Stimulated activated CD4-positive, alpha-beta T cell treated with anti-CD3 and anti-CD28 coated beads, Interleukin-12 subunit alpha, Interleukin-12 subunit beta, amount 100 ng/mL, for 4 hours (primary cell): ENCODE measurements at places on chromosomes 5 and 9.
A peak's percentile ranks its signal among the peaks of the same experiment; 100 is the strongest.

DNA sequence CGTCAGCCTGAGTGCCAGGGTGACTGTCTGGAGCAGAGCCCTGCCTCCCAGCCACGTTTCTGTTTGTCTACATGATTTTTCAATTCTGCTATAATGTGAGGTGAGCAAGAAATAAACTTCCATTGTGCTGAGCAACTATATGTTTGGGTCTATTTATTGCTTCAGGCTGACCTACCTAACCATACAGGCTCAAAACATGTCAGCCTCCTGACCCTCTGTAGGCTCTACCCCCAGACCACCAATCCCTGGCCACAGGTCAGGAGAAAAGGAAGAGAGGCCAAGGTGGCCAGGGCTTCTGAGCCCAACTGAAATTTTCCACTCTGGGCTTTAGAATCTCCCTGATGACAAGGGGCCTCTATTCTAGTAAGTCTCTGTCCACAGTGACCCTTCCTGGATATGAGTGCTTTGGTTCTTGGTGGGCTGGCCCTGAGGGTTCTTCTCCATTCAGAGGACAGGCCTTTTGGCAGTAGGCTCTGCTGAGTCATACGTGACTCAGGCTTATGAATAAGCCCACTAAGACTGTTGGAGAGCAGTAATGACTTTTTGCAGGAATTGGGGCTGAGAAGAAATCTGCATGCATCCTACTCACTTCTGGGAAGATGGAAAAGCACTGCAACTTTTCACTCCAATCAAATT lies 117.2 kb upstream of the TBCA start:
- no peak for DNase-seq

DNA sequence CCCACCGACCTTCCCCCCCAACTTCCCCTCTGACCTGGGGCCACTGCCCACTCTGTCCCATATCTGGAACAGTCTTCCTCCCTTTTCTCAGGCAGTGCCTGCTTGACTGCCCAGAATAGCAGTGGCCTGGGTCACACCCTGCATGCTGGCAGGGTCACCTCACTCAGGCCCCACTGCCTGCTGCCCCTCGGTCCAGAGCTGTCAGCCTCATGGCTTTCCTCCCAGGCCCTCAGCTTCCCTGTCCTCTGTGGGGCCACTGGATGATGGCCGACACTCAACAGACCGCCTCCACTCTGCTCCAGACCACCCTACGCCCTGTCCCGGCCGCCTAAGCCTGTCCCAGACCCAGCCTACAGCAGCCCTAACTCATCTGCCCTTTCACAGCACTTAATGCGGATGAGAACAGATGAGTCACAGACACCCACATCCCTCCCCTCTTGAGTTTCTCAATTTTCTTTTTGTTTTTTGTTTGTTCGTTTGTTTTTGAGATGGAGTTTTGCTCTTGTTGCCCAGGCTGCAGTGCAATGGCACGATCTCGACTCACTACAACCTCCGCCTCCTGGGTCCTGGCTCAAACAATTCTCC lies 5.9 kb downstream of the PNPLA7 start:
- no peak for DNase-seq

- no peak for DNase-seq
Measured at GRCh38 chr9:31719262-31719661, 665.2 kb upstream of the ACO1 start.

DNA sequence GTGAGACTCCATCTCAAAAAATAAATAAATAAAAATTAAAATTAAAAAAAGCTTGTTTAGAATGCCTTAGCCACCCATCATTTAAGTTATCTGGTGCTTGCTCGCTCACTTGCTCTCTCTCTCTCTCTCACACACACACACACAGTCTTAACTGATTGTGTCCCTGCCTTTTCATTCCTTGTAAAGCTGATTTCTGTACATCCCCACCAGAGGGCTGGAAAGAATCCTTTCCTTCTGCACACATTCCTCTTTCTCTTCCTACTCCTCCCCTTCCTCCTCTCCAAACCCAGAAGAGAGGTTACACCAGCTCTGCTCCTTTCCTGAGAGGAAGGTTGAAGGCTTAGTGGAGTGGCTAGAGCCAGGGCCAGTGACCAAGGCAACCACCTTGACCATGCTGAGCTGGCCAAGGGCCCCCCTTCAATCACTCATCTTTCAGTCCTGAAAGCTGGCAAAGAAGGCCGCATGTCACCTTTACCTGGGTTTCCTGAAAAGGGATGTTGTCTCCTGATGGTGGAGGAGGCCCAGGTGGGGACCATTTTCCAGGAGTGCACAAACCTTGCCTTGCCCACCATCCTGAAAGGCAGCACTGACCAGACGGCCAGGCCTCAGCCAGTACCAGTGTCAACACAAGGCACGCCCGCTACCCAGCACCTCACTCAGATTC lies 25.6 kb downstream of the STK10 start:
- no peak for DNase-seq

- DNase-seq = no peak
Measured at GRCh38 chr5:59591162-59591561, 302.4 kb downstream of the PDE4D start.

GRCh38 chr9:137076636-137077009 lies 694 bp upstream of the UAP1L1 start:
- DNase-seq = no peak

DNA sequence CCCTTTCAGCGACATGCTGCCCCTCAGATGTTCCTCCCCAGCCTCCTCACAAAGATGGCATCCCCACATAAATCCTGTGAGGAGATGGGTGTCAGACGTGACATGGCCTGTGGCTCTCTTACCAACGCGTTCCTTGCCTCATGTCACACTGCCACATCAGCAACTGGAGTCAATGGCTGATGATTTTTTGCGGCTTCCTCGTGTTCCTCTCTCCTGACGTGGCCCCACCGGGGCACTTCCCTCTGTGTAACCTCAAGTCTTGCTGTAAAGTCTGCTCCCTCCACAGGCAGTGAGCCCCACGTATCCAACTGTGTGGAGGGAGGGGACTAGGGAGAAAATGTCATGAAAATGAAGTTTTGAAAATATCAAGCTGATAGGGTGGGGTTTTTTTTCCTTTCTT lies 53.2 kb upstream of the SHISAL2B start:
- no peak for DNase-seq

GRCh38 chr5:90810211-90810610 lies 251.6 kb downstream of the ADGRV1 start:
- no peak for DNase-seq

DNA sequence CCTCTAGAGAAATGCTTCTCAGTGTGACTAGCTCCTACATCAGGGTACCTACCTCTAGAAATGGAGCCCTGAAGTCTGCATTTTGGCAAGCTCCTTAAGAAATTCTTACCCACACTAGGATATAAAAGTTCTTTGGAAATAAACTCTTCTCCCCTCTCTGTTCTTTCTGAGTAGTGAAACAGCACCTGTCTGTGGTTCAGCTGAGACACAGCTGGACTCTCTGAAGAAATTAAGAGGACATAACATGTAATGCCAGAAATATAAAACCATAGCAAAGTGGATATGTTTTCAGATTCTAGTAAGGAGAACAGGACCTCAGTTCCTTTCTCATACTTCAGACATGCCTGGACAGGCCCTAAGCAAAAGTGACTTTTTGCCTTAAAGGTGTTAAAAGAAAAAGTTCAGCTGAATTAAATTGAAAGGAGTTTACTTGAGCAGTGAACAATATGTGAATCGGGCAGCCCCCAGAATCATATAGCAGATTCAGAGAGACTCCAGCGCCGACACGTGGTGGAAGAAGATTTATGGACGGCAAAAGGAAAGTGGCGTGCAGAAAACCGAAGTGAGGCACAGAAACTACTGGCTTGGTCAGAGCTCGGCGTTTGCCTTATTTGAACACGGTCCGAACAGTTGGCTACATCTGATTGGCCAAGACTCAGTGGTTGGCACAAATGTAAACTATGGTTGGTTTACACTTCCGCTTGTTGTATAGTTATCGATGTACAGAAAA lies 64.5 kb downstream of the PRKACG start:
- DNase-seq = peak; percentile 9

DNA sequence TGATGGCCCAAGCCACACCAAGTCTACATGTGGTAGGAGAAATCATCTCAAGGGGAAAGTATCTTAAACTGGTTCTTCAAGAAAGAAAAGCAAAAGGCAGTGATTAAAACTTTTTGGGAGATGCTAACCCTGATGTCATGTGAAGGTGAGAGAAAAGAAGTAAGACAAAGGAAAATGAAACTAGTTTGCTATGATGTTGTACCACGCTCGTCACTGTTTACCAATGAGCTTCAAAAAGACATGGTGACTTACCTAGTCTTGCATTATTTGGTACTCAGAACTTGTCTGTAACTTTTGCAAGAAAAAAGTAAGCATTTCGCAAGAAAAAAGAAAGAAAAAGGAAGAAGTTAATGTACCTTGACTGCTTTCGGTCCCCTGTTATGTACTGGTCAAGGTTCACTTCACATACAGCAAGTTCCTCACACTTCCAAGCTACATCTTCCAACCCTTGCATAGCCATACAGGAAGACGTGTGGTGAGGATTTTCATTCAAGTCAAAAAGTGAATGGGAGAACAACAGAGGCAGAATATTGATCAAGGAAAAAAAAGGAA lies 739.3 kb downstream of the NR2F1-AS1 start:
- no peak for DNase-seq

GRCh38 chr5:100832252-100833230 lies 70.5 kb downstream of the ST8SIA4 start:
- DNase-seq = no peak

- DNase-seq = no peak
Measured at GRCh38 chr9:125655691-125656410, 51.2 kb downstream of the MAPKAP1 start.

DNA sequence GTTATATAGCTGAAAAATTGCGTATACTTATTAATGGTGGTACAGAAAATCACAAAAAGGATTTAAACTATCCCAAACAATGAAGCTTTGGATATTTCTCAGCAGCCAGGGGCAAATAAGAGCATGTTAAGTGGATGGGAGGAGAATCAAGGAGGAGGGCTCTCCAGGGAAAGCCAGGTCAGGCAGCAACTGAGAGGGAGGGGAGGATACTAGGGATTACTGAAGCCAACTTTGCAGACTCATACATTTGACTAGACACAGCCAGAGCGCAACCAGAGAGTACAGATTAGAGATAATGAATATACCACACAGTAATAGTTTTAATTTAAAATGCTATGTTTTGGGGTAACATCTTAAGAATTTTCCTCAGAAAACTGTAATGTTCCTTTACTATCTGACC lies 360.2 kb downstream of the HCN1 start:
- no peak for DNase-seq

GRCh38 chr5:124234770-124235562 lies 511.5 kb downstream of the ZNF608 start:
- DNase-seq = no peak

DNA sequence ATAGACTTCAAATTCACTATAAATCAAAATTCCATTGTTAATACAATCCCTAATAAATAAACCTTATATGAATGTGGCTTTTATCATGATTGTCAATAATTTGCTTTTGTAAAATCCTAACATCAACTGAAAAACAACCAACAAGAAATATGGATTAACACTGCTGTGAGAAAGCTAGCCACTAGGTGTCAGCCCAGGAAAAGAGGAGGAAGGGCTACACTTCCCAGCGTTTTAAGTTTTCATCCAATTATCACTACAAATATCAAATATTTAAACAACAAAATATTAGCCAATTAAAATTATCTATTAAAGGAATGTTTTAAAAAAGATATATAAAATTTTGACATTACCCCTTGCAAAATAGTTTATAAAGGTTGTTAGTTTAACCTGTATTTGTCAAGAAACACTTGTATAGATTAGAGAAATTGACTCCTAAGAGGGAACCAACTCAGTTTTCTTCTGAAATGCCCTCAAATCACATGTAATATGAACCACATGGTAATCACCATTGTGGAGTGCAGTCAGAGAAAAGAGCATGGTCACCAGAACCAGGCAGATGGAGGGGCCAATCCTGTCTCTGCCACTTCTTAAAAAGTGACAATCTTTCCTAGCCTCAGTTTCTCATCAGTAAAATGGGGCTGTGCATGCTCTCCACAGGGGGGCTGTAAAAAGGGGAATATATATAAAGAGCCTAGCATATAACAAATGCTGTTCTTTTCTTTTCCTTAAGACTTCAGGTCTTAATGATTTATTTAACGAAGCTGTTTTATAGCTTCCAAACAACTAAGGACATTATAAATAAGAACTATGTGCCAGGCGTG lies 188.2 kb downstream of the CRB2 start:
- no peak for DNase-seq

DNA sequence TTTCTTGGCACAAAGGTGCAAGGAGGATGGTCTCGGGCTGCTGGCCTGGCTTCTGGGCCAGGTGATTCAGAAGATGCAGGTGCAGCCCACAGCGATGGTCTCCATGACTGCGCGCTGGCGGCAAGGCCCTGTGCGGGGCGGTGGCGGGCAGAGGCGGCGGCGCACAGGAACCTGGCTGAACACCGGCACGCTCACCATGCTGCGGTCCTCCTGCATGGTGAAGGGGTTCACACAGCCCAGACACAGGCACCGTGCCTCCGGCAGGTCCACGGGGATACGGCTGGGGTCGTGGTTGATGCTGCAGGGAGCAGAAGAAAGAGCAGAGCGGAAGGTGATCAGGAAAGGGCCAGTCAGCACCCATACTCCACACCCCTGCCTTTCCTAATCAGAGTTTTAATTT lies 4.8 kb downstream of the IL17B start:
- DNase-seq = no peak

DNA sequence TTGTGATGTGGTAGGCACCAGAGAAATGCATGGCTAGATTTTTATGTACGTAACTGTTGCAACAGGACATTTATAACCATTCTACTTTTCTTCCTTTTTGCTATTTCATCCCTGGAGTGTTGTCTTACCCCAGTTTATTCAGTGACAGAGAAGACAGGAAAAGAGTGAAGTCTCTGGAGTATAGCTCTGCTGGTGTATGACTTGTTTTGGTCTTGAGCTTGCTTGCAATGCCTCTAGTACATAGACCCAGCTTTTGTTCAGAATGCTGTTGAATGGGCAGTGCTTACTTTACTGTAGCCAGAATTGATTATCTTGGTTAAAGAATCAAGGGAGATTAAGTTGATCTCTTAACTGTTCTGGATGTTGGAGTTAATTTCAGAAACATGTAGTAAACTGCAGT lies 94.3 kb downstream of the PBX3 start:
- DNase-seq = no peak

GRCh38 chr5:155406815-155407214 lies 393.3 kb downstream of the KIF4B start:
- no peak for DNase-seq

- DNase-seq = no peak
Measured at GRCh38 chr5:142152384-142152732, 43.8 kb downstream of the NDFIP1 start.

DNA sequence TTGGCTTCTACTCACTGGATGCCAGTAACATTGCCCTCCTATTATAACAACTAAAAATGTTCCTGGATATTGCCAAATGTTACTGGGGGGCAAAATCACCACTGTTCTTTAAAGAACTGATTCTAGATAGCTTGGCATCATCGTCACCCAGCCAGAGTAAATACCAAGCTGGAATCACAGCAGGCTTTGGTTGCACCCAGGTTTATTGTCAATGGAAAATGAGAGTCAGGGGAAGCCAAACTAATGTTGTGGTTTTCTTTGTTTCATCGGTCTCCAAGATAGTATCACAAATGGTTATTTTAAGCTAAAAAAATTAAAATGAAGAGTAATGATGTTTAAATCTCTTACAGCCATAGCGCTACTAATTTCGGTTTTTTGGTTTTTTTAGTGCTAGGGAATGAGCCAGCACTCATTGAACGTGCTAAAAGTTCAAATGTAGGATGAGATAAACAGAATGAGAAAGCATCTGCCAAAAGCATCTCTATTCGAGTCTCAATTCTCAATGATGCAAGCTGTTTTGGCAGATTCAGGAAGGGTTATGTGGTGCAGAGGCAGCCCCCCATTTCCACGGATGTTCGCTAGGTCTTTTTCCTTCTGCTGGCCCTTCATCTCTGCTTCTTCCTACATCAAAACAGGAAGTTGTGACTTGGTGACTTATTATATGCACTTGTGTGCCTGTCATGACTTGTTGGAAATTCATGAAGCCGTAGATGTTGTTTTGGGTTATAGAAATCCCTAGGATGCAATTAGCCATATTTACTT lies 558.0 kb downstream of the EBF1 start:
- DNase-seq = no peak
